Hematopoietic multipotent progenitor cell (in vitro differentiated cells): ENCODE measurements at places on chromosomes 12 and 14.

DNA sequence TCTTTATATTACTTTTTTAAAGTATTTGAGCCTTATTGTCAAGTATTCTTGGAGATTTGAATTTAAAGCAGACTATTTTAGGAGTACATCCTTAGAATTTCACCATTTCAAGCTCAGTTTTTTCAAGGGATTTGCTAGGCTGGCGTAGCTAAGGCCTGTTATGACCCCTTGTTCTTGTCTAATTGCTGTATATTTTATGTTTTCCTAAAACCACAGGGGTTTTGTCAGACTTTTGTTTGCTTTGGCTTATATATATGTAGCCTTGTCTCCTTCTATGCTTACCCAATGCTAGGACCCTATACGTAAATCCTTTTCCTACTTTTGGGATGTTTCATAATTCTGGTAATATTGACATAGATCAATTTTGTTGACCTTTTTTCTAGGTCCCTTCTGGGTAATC, 147.0 kb upstream of the SYT10 start:
- no peak for DNase-seq

DNA sequence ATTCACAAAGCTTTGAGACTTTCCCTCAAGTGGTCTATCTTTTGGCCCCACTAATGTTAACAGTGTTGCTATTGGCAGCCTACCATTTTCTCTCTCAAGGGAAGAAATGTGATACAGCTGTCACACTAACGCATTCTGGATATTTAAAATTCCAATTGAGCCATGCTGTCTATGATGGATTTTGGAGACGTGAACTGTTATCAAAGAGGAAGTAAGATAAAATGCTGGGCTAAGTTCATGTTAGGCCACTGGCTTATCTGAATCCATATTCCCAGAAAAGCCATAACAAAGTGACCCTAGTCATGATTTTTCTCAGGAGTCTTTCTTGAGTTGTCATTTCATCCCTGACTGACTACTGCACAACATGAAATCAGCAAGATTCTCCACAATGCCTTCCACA, 200.2 kb downstream of the PHLDA1 start:
- no peak for DNase-seq

- DNase-seq: no peak
These were observed 474.1 kb downstream of the ETNK1 start for GRCh38 chr12:23099104-23099503.

GRCh38 chr14:59675394-59675793, 98.8 kb upstream of the CCDC175 start:
- no peak for DNase-seq
